ENCODE measurements at places on chromosomes 5 and 9.
A peak's percentile ranks its signal among the peaks of the same experiment; 100 is the strongest.

DNA sequence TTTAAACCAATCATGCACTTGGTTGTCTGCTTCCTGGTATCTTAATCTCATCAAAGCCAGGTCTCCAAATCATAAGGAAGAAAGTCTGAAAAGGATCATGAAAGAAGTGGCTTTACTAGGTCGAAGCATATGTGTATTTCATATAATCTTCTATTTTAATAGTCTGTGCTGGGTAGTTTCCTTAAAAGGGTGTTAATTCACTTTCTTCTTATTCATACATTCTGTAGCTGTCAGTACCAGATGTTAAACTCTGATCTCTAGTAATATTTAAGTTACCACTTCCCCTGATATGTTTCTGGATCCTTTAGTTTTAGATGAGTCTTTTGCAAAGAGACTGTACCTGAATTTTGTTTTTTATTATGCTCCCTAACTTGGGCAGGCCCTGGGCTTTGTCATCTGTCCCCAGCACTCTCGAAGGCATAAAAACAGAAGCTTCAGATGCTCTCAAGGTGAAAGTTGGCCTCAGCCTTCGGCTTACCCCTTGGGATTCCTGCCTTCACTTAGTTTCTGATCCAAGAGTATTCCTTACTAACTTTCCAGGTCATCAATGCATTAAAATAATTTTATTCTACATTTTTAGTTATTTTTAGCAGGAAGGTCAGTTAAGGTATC lies 15.0 kb upstream of the LNPEP start:
- no peak for DNase-seq

GRCh38 chr9:108468364-108468763 lies 387.4 kb downstream of the ACTL7B start:
- DNase-seq, result peak; percentile 25

DNA sequence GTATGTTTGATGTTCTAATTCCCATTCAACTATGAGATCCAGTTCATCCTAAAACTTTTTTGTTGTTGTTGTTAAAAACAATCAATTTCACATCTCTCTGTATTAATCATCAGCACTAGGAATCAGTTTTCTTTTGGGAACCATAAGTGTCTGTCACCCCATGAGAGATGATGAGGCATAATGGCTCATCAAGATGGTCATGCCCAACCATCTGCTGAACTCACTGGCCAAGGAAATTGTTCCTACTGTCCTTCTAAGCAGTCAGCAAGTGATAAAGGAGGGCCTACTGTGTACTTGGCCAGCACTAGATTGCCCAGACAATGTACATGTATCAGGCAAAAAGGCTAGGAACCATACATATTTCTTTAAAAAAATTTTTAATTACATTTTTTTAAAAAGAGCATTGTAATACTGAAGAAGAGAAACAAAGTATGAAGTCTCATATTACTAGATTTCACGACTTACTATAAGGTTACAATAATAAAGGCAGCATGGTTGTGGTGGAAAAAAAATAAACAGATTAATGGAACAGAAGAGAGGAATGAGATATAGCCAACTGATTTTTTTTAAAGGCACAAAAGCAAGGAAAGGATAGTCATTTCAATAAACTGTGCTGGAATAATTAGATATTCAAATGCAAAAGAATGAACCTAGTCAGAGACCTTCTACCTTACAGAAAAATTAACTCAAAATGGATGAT lies 458.3 kb downstream of the SPOCK1 start:
- DNase-seq, result no peak

DNA sequence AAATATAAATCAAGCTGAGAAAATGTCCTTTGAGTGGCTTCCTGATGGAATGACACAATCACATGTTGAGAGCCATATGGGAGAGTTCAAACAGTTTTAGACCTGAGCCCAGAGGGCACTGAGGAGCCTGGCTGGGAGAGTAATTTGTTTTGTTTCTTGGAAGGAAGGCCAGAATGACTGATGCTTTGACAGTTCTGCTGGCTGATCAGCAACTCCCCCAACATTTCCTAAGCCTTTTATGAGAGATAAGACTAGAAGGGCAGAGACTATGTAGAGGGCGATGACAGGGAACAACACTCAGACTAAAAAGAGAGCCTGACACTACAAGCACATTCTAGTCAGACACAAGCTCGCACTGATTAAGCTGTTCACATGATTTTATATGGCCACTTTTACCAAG lies 169.2 kb downstream of the COX7C start:
- no peak for DNase-seq
